ENCODE measurements at places on chromosomes 6 and 20. TPM values are rescaled to one million over a fixed set of nuclear protein-coding genes. Genes with fewer than 3 reads are reported as not detected.

DNA sequence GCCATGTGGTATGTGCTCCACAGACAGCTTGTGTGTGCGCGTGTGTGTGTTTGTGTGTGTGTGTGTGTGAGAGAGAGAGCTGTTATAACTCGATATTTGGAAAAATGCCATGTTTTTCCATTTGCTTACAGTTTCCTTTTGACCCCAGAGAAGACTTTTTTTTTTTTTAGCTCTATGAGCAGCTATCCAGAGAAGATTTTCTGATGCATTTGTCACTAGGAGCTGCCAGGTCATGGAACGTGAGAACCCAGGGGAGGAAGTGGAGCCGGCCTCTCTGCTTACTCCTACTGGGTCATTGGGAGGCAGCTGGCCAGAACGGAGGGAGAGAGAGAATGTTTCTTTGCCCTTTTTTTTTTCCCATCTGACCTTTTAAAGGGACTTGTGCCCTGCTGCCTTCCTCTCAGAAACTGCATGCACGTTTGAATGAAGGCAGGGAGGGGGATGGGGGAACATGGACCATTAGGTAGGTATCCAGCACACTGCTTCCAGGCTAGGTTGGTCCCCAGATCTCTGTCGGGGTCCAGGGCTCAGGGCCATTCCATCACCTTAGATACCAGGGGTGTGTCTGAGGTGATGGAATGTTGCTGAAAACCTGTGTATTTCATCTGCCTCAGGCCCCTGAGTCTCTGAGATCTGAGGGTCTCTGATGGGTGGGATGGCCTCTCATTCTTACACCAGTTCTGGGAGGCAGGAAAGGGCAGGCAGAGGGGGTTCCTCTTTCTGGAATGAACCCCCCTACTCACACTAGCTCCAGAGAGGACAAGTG, 11.2 kb upstream of the MRPS18A start:
- DNase-seq, result peak; percentile 58

DNA sequence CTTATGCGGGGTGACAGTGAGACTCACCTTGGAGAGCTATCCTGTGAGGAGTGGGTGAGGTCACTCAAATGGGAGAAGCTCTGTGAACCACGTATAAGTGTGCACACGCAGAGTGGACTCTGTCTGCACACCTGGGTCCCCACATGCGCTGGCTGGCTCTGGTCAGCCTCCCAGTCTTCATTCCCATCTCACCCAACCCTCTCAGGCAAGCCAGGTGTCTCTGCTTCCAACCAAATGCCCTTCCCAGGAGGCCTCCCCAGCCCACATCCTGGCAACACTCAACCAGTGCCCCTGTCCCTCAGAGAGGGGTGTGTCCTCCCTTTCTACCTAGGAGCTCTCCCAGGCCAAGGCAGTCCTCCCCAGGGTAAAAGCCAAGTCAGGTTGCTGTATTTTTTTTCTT, 8.0 kb upstream of the PI16 start:
- no peak for DNase-seq

- DNase-seq, result no peak
Observed at GRCh38 chr6:101281266-101281665, 112.2 kb upstream of the GRIK2 start.

DNA sequence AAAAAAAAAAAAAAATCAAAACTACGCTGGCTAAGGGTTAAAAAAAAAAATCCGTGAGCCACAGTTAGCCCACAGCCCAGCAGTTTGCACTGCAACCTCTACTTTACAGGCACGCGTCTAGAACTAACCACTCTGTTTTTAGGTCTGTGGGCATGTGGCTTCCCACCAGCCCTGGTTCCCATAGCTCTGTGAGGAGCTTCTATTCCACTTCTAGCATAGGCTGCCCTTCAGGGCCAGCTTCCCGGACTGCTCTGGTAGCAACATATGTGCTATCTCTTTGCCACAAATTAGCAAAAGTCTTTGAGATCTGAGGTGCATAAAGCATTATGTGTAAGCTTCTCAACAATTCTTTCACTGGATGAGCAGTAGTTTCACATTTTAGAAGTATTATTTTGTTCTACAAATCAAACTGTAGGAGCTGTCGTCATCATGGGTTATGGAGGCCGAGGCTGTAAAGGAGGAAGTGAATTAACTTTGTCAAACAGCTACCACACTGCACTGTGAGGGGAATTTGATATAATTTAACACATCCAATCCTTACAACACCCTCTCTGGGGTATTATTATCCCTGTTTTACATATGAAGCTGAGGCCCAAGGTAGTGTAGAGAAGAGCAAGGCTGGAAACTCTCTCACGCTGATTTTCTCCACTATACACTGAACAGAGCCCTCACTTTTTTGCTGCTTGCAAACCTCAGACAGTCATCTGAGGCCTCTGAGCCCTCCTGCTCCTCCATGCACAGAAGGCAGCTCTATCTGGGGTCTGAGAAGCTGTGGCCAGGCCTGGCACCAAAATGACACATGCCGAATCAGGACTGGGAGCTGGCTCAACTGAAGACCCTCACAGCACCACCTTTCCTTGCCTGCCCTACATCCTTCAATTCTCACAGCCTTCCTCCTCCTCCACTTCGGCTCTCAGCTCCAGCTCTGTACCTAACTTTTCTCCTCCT, 35.4 kb downstream of the MAN1A1 start:
- no peak for DNase-seq

GRCh38 chr6:105348897-105349296, 54.0 kb downstream of the PREP start:
- no peak for DNase-seq

GRCh38 chr20:43722153-43722505, 4.7 kb downstream of the GTSF1L start:
- DNase-seq, result no peak

GRCh38 chr6:90764001-90764400, 177.1 kb upstream of the MAP3K7 start:
- DNase-seq, result no peak

GRCh38 chr6:51844336-51844735, 243.1 kb downstream of the PKHD1 start:
- DNase-seq, result no peak

DNA sequence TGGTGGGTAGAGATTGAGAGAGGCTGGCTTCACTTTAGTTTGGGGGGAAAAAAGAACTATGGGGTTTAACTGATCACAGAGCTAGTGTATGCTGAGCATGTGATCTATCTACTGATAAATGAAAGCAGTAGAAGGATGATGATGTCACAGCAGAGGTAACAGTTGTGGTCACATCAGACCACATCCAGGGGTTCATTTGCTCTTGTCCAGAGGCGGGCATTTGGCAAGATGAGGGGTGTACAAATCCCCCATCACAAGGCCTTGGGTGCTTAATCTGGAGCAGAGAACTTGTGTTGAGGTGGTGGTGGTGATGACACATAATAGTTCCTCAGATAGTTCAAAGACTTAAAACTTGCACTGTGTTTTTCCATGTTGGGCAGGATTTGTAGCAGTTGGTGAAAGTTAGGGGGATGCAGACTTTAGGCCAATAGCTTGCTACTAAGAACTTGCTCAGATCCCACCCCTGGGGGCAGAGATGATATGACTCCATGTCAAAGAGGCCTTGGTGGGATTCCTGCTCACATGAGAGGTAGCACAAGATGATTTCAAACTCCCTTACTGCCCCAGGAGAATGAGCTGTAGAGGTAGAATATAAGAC, 63.4 kb downstream of the PRDM1 start:
- no peak for DNase-seq

- DNase-seq, result no peak
Observed at GRCh38 chr6:21341910-21342309, 251.6 kb upstream of the SOX4 start.

DNA sequence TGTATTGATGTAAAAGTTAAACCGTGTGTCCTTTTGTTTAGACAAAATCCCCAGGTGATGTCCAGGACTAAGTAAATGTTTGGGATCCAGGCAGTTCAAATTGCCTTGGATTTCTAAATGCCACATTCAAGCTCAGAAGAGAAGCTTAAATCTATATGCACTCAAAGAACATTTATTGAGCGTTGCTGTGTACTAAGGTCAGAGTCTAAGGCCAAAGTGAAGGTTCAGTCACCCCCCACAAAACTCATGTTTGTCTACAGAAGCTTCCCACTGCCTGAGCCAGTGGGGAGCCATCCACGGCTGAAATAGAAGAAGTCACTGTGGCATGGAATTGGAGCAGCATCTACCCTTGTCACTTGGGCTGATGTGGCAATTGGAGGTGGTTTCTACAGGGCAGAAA, 70.7 kb upstream of the INSM1 start:
- no peak for DNase-seq

DNA sequence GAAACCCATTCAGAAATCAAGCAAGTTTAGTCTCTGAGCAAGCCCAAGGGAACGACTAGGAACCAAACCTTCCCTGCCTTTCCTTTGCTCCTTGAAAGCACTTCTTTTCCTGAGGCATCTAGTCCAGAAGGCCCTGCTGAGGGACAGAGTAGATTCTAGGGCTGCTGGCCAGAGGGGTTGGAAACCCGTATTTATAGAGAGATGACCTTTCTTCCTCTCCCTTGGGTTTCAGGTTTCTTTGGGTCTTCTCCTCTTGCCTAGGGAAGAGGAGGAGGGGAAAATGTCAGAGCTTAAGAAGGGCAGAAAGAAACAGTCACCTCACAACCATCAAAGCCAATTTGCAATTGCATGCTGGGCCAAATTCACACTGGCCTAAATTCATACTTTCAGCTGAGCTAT, 5.8 kb downstream of the APOBEC2 start:
- no peak for DNase-seq

DNA sequence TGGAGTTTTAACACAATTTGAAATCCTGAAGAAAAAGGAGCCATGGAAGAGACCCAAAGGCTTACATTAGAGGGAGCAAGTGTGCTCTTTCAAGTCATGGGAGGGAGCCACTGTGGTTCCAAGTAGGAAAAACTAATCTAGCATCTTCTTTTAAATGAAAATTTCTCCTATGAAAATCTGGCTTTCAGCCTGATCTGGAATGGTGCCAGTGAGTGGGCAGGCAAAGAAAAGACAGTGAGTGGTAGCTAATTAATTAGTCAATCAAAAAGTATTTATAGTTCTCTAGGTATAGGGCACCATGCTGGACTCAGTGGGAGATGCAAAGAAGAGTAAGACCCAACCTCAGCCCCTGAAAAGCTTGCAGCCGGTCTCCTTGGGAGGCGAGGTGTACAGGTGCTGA, 21.9 kb downstream of the CAP2 start:
- DNase-seq, result no peak

DNA sequence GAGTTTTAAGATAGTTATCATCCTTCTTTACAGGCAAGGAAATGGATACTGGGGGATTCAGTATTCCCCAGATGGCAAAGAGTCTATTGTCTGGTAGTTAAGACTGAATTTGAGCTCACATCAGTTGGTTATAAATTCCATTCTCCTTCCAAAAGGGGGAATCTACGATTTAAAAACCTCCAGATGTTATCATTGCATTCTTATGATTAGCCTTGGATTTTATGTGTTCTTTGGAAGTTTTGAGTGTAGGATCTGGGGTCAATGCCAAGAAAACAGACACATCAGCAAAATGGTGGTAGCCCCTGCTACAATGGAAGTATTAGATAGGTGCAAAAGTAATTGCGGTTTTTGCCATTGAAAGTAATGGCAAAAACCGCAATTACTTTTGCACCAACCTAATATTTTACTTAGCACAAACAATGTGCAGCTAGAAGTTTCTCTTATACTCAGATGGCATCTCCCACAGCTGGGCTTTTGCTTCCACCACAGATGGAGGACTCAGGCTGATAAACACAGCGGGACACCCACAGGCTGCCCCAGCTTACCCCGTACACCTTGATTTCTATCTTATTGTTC, 168.2 kb upstream of the RIN2 start:
- DNase-seq, result no peak

DNA sequence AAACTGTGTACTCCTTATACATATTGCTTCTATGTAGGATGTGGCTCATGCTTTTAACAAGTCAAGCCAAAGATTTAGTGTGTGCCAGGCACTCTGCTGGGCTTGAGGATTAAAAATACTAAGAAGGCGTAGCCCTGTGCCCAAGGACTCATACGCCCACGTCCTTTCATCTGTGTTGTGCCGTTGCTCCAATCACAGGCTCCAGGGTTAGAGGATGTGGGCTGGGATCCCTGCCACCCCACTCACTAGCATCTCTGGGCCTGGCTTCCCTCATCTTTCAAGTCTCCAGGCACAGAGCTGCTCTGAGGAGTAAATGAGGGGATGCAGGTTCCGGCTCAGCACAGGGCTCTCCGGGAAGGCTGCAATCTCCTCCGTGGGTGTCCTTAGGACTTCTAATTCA, 214.2 kb downstream of the SYNDIG1 start:
- DNase-seq, result no peak

DNA sequence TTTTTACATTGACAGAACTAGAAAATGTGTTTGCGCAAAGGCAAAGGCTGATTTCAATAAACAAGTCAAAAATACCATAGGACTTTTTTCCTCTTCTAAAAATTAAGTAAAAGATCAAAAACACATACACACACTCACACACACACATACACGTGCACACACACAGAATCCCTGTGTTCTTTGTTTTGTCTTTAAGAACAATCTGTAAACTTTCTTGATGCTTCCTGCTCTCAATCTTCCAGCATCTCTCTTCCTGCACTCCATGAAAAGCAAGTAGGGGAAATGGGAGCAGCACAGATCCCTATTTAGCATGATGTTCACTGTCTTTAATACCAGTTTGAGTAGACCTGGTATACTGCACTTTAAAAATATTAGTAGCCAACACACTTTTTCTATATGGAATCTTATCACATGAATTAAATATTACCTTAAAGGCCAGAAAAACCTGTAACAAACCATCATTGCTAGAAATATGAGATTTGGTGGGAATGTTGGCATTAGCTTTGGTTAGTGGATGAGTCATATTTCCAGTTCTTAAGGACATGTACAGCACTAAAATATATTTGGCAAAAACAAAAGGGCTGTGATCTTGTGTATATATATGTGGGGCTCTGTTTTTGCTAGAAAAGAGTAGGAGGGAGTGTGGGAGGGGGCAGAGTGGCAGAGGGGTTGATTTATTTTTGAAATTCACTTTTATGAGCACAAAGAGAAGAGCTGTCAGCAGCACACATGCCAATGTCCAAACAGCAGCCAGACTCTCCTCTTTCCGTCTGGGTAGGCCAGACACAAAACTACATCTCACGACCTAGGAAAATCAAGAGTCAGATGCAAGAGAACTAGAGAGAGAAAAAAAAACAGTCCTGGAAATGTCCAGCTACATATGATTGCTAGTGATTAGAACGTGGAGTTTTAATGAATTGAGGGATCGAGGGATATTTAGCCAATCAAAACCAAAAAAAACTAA, 4.6 kb downstream of the PTPRK start:
- DNase-seq, result no peak

- no peak for DNase-seq
Observed at GRCh38 chr20:46955601-46956556, 61.2 kb downstream of the EYA2 start.

PTK7 gene
- total RNA-seq, result 73.6 TPM

RAB44 gene
- total RNA-seq, result not detected

SLA2 gene
- total RNA-seq, result not detected

NKAIN4 gene
- total RNA-seq, result 4.8 TPM

NHLRC1 gene
- total RNA-seq, result 3.8 TPM

POPDC3 gene
- 5.0 TPM for total RNA-seq

VTA1 gene
- 37.7 TPM for total RNA-seq

CST9L gene
- total RNA-seq, result not detected

HAO1 gene
- total RNA-seq, result not detected

PRR18 gene
- not detected for total RNA-seq

DNMT3B gene
- total RNA-seq, result 5.8 TPM
